ENCODE measurements at places on chromosomes 5 and 9.

GRCh38 chr5:10233505-10233904, 16.2 kb downstream of the ATPSCKMT start:
- no peak for DNase-seq

- no peak for DNase-seq
Observed at GRCh38 chr9:128416014-128416413, 4.6 kb upstream of the CERCAM start.

GRCh38 chr5:6822068-6822467, 108.8 kb downstream of the TENT4A start:
- DNase-seq, result no peak

GRCh38 chr5:60722416-60722815, 22.4 kb upstream of the DEPDC1B start:
- DNase-seq, result no peak

DNA sequence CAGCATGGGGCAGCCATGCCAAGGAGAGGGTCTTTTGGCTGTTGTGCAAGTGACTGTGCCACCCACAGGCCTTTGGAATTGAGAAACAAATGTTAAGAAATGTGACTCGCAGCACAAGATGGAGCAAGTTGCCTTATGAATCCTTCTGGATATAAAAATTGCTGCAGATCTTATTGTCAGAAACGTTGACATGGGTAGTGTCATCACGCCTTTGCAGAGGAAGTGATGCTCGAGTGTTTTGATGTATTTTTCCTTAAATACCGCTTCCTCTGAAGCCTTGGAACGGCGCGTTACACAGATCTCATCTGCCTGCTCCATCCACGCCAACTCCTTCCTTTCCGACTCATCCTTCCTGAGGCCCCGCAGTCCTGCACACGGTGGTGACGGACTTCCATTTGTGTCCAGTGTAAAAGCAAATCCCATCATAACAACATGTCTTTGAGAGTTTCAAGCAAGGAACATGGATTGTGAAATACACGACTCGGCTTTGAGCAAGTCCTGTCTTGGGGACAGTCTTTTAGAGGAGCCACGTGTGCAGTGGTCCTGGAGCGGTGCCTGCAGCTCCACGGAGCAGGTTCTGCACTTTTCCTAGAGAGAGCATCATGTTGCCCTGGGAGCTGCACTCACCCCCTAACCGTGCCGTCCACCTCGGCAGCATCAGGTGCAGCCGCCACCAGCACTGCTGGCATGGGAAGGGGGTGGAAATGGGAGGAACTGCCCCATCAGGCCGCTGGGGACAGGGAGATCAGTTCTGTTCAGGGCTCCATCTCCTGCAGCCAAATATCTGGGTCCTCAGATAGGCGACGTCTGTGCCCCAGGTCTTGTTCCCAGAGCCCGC, 15.1 kb downstream of the ROPN1L start:
- DNase-seq, result no peak

- DNase-seq, result no peak
Observed at GRCh38 chr9:133976191-133976861, 15.8 kb downstream of the VAV2 start.

- DNase-seq, result no peak
Observed at GRCh38 chr5:4124221-4124970, 528.8 kb downstream of the IRX1 start.

- no peak for DNase-seq
Observed at GRCh38 chr5:99141534-99142128, 212.8 kb upstream of the CHD1 start.
